ENCODE measurements at places on chromosomes 5 and 9.
A peak's percentile ranks its signal among the peaks of the same experiment; 100 is the strongest.

DNA sequence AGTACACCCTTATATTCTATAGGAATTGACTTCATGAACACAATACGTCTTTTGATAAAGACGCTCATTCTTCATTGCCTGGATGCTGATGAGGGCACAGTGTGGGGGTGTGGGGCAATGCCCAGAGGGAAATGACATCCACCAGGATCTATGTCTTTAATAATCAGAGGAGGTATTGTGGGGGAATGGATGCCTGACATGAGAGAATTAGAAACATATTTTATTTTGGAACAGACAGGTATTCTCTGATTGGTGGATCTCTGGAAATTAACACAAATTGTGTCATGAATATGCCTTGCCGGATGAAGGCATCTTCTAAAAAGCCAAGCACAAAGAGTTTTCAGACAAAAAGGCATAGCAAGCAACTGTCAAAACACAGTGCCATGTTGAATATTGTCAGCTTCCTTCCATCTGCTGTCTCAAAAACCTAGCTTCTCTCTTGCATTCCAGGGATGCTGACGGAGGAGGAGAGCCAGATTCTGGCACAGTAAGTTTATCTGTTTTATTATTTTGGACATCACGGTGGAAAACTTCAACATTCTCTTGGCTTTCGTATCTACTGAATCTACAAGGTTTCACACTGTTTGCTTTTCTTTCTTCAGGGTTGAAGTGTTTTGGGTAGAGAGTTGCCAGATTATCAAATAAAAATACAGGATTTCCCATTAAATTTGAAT is 3.9 kb upstream of the C5orf58 start:
- no peak for DNase-seq

DNA sequence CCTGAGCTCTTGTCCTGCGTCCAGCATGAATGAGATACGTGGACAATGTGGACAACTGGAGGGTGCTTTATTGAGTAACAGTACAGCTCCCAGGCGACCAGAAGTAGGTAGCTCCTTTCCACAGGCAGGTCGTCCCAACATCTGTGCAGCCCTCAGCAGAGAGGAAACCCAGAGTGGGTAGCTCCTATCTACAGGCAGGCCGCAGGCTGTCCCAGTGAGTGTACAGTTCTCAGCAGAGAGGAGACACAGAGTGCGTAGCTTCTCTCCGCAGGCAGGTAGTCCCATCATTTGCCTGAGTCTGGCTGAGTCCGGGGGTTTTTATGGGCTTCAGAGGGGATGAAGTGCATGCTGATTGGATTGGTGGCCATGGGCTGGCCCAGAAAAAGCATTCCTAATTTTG is 373.3 kb downstream of the CHSY3 start:
- no peak for DNase-seq

DNA sequence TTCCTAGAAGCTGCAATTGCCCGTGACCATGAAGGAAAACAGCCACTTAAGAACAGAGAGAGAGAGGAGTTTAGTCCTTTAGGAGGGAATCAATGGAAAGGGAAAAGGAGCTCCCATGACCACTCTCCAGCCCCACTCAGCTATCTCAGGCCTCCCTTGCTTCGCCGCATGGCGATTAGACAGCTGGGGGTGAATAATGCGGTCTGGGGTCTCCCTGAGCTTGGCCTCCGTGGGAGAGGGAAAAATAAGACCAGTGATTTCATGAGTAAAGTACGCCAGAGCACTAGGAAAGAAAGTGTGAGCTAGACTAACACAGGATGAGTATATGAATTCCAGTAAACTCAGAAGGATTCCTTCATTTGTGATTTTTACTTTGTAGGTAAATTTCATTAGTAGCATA is 180.3 kb downstream of the TRIO start:
- DNase-seq, result no peak

DNA sequence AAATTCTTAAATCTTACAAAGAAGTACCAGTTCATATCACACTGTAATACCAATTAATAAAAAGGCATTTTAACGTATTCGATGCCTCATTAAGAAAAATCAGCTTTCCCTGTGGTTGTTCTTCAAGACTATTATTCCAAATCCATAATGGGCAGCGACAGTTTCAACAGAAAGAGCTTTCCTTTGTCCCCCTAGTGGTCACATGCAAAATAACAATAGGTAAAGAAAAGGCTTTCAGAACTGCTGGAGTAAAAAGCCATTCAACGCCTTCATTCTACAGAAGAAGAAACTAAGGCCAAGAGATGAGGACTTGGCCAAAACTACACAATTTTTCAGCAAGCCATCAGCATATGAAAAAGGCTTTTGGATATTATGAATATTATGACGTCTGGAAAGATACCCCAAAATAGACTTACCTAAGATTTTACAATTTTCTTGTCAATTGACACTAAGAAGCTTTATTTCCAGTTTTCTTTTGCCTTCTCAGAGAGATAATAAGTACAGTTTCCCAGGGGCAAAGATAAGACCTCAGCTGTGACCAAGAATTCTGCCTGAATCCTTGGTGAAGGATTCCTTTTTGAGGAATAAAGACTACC is 6.7 kb upstream of the CDH6 start:
- DNase-seq, result no peak

- no peak for DNase-seq
These were observed 228.0 kb downstream of the NTRK2 start for GRCh38 chr9:84897362-84898094.

GRCh38 chr9:134890155-134890495 is 9.5 kb downstream of the FCN2 start:
- no peak for DNase-seq

DNA sequence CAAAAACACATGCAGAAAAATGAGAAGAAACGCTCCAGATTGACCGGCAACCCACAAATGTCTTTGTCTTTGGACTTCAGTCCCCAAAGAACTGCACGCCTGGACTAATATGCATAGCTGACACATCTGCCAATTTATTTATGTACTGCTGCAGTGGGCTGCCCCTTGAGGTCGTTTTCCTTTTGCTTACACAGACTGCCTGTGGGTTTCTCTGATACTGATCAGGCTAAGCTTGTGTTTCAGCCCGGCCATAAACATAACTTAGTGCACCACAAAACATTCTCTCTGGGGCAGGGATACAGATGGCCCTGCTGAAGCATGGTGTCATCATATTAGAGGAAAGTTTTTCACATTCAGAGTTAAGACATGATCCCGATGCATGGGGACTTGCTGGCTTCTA is 75.4 kb downstream of the NUDT12 start:
- no peak for DNase-seq

GRCh38 chr9:81833563-81834345 is 94.5 kb upstream of the SPATA31D4 start:
- DNase-seq, result no peak

GRCh38 chr9:133278161-133279114 is 3.4 kb upstream of the ABO start:
- DNase-seq, result no peak

DNA sequence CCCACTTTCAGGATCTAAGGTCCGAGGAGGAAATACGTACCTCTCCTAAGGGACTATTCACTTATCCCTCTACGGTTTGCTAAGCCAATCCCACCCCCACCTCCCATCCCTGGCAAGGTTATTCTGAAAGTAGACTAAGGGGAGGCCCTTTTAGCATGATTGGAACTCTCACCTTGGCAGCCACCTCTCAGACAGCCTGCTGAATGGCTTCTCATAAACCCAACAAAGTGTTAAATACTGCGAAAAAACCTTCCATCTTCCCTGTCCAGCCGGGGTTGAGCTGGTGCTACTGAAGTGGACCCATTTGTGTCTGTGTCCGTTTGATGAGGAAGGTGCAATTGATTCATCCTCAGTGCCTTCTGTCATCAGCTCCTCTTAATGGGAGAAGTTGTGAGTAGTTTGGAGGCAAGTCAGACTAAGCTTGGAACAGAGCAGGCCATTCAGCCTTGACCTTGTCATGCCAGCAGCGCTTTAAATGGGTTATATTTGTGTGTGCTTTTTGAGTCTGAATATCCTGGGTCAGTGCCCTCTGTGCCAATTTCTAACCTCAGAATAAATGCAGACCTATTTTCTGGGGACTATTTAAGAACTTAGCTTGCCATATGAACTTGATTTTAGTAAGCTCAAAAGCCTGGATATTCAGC is 476.3 kb upstream of the ZNF608 start:
- DNase-seq, result no peak

- no peak for DNase-seq
These were observed 10.6 kb downstream of the EGFL7 start for GRCh38 chr9:136673088-136673974.

DNA sequence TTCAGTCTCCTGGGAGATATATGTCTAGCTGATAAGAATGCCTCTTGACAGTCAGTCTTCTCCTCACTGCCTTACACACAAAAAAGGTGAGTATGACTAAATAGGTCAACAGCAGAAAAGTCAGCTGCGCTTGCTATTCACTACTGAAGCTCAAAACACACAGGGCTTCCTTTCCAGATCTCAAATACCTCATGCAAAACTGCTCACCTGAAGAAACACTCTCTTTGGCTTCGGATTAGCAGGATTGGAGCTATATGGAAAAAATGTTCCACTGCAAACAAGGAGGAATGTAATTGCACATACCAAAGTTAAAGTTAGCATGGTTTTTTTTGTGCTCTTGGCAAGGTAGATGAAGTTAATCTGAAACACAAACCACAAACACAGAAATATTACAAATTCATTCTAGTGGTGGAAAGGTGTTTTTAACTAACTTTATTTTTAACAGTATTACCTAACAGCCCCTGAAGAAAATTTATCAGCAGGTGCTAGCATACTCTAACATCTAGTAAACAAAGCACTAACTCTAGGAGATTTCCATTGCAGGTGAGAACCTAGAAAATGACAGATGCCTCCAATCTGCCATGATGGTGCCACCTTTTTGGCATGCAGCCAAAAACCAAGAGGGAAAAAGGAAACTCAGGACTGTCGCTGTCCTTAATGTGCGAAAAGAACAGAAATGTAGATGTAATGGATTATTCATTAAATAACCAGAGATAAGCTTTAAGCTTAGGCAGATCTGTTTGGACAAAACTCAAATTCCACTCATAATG is 31.8 kb downstream of the ERMP1 start:
- no peak for DNase-seq

- DNase-seq, result no peak
These were observed 161.7 kb downstream of the MAST4 start for GRCh38 chr5:66757834-66758371.

DNA sequence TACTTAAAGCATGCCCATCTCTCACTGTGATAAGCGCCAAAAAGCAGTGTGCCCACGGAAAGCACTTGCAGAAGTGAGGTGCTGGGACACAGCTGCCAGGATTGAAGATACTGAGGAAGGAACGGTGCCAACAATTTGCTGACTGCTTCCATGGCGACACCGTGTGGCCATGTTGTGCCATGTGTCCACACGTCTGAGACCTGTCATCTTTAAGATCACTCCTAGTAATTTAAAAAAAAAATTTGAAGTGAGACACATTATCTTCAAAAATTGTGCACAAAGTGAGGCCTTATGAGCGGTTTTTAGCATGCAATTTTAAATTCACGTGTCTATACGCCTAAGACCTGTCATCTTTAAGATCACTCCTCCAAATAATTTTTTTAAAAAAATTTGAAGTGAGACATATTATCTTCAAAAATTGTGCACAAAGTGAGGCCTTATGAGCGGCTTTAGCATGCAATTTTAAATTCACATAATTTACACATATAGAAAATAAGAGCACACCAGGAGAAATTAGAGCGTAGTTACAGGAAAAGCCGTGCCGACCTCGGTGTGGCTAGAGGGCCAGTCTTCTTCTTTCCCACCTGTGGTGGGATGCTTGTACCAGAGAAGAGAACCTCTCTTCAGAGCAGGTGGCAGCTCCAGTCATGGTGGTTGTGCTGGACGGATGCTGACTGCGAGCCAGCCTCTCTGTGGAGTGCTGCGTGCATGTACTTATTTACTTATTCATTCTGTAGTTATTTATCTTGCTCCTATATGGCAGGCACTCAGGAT is 21.4 kb upstream of the FLT4 start:
- DNase-seq, result peak; percentile 18

- DNase-seq, result no peak
These were observed 213.7 kb downstream of the RFK start for GRCh38 chr9:76180541-76180940.

DNA sequence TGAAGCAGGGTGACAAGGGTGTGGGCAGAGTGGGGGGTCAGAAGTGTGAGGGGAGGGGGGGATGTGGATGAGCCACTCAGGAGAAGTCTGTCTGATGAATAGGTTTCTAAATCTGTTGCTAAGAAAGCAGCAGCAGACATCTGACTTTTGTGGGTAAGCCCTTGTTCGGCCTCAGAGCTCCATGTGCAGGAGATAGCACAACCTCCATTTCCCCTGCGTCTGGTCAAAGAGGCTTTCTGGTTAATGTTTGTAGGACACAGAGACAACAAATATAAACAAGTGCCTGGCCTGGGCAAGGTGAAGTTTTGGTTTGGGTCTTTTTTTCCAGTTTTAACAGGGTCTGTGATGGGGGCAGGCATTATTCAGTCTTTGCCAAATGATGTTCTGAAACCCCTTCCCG is 57.0 kb upstream of the GNE start:
- no peak for DNase-seq

DNA sequence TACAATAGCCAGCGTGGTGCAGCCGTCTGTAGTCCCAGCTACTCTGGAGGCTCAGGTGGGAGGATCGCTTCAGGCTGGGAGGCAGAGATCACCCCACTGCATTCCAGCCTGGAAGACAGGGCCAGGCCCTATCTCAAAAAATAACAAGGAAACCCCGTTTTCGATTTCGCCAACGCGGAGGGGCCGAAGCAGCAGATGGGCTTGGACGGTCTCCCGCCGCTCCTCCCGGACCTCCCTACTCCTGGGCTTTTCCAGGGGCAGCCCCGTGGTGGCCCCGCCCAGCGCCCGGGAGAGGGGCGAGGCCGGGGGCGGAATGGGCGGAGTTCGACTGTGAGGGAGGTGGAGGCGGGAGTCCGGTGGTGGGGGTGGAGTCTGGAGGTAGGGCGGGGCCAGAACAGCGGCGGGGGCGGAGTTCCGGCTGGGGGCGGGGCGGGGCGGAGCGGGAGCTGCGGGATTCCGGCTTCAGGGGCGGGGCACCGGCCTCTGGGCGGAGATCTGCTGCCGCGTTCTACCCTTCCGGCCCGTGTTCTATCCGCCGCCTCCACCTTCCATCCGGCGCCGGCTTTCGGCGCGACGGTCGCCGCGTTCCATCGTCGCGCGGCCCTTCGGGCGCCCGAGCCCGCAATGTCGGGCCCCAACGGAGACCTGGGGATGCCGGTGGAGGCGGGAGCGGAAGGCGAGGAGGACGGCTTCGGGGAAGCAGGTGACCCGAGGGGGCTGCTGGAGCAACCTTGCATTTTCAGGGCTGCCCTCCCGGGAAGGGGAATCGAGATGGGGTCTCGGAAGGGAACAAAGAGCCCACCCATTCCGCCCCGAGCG is at the start of gene BBLN:
BBLN (plus strand) TSS at position 482 of the 819 bp plus-strand sequence; CDS start at position 625, 143 bp downstream.
- peak; percentile 86 for DNase-seq

GRCh38 chr9:92180669-92181181 is 65.5 kb upstream of the SPTLC1 start:
- DNase-seq, result no peak

DNA sequence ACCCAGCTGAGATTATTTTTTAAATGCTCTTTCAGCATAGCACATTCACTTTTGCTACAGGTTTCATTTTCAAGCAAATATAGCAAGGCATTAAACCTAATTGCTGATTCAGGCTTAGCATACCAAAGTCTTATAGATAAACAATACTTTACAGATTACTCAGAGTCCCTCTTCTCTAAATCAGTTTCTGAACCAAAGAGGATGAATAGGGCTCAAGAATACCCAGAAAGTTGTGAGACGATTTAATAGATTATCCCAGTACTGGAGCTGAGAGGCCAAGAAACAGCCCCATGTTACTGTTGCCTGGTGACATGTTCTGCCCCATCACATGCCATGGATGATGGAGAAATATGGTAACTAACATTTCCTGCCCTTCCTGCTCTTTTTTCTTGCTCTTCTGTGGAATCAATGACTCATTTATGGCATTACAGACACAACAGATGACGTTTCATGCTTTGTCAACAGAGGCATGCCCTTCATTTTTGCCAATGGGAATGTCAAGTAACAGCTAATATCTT is 18.1 kb upstream of the SSBP2 start:
- no peak for DNase-seq
